Astrocyte (in vitro differentiated cells and primary cell): ENCODE measurements at places on chromosomes 6 and 20. TPM values are rescaled to one million over a fixed set of nuclear protein-coding genes. Genes with fewer than 3 reads are reported as not detected.

PTCRA gene
- not detected in 2 replicates for total RNA-seq

DNA sequence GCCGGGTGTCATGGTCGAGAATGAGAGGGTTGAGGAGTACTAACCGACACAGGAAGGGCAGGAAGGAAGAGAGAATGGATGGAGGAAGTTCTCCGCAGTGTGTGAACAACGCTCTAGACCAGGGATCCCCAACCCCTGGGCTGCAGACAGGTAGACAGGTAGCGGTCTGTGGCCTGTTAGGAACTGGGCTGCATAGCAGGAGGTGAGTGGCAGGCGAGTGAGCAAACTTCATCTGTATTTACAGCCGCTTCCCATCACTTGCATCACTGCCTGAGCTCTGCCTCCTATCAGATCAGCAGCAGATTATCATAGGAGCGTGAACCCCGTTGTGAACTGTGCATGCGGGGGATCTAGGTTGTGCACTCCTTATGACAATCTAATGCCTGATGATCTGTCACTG is 62.0 kb downstream of the SULF2 start:
- DNase-seq: no peak
- no peak overlapping the region for H3K27ac ChIP-seq
- no peak overlapping the region for H3K4me3 ChIP-seq
- no peaks in the 10 kb centered on the region for H3K4me1 ChIP-seq

HRH3 gene
- total RNA-seq: 0.07 TPM in 1 of 2 replicates, not detected in the other

GRCh38 chr6:73655341-73655917 is 1.6 kb upstream of the SLC17A5 start:
- H3K36me3 ChIP-seq: no peaks in the 10 kb centered on the region
- no peak for DNase-seq
- H3K27me3 ChIP-seq: no peaks in the 10 kb centered on the region
- peaks cover 8% of the 10 kb centered on the region for H3K4me1 ChIP-seq
- H3K27ac ChIP-seq: no peak overlapping the region

DNA sequence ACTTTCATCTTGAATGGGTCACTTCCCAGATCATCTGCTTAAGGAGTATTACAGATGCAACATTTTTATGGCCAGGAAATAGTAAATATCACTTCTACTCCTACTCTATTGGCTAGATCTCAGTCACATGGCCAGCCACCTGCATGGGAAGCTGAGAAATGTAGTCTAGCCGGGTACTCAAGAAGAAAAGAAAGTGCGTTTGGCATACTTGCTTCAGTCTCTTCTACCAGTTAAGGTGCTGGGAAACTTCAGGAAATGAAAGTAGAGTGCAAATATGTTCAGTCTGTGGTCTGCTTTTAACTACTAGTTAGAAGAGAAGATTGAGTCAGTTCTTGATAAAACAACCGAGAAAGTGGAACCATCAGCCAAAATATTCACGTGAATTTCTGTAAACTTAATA is 129.2 kb downstream of the PDSS2 start:
- H3K36me3 ChIP-seq: no peaks in the 10 kb centered on the region
- no peak overlapping the region for H3K4me3 ChIP-seq

ZC2HC1B gene
- total RNA-seq: not detected in 2 replicates

DNA sequence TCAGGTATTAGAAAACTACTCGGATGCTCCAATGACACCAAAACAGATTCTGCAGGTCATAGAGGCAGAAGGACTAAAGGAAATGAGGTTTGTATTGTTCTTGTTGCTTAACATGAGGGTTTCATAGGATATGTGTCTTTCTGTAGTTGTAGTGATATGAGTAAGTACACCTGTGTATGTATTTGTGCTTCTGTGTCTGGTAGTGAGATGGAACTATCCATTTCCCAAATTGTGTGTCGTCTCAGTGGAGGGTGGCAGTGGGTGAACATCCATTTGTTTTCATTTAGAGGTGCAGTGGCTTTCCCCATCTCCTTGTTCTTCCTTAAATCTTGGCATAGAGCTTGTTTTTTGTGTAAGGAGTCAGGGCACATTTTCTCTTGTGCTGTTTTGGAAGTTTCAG is 8.2 kb downstream of the ASXL1 start:
- H3K27me3 ChIP-seq: no peaks in the 10 kb centered on the region
- H3K36me3 ChIP-seq: peaks cover 20% of the 10 kb centered on the region

- no peak for DNase-seq
- H3K27me3 ChIP-seq: no peaks in the 10 kb centered on the region
- no peaks in the 10 kb centered on the region for H3K4me1 ChIP-seq
- H3K36me3 ChIP-seq: no peaks in the 10 kb centered on the region
- no peak overlapping the region for H3K27ac ChIP-seq
Observed at GRCh38 chr20:13113731-13114130, 105.0 kb downstream of the SPTLC3 start.

HAO1 gene
- 0.17 and 0.20 TPM in 2 replicates for total RNA-seq

CALHM6 gene
- total RNA-seq: not detected in 2 replicates

GRCh38 chr6:6610031-6610591 is 21.6 kb downstream of the LY86 start:
- no peaks in the 10 kb centered on the region for H3K36me3 ChIP-seq
- H3K4me1 ChIP-seq: no peaks in the 10 kb centered on the region
- H3K27ac ChIP-seq: no peak overlapping the region
- no peak for DNase-seq
- H3K4me3 ChIP-seq: no peak overlapping the region
- H3K27me3 ChIP-seq: no peaks in the 10 kb centered on the region

MEI4 gene
- 0.54 and 0.58 TPM in 2 replicates for total RNA-seq

EYA4 gene
- total RNA-seq: 1.3 and 1.6 TPM in 2 replicates

PCSK2 gene
- 0.17 TPM in 1 of 2 replicates, not detected in the other for total RNA-seq

DNA sequence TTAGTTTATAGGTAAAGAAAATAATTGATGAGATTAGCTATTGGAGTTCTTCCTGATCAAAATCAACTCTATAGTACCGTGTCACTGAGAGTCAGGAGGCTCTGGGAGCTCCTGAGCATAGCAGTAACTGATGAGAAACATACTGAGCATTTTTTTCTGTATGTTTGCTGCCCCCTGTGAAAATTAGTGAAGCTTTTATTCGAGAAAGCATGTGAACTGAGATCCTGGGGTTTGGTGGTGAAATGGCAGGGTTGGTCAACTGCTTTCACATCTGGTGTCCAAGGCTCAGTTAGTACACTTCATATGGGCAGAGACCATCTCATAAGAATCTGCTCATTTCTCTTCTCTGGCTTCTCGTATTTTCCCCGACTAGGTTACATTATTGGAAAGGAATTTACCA is 4.1 kb upstream of the ABT1 start:
- H3K4me1 ChIP-seq: peaks cover 13% of the 10 kb centered on the region
- DNase-seq: no peak
- no peak overlapping the region for H3K4me3 ChIP-seq
- peaks cover 22% of the 10 kb centered on the region for H3K27me3 ChIP-seq
- H3K36me3 ChIP-seq: no peaks in the 10 kb centered on the region

GRCh38 chr20:5570452-5570851 is 179.7 kb upstream of the SHLD1 start:
- no peaks in the 10 kb centered on the region for H3K4me1 ChIP-seq
- no peak overlapping the region for H3K4me3 ChIP-seq
- DNase-seq: no peak
- H3K27ac ChIP-seq: no peak overlapping the region

DNA sequence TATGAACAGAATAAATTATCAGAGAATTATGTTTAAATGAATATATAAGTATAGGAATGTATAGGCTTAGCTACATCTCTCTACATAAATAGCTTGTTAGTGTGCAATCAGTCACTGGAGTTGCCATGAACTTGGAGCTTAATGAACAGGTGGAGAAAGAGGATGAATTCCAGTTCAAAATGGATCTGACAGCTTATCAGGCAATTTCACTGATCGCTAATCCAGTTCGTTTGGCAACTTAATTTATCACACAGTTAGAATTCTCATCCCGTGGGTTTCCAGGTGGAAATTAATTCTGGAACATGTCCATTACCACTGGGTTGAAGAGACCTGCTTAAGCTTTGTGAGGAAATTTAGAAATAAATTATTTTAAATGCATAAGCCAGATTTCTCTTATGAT is 118.1 kb downstream of the MACROD2 start:
- H3K36me3 ChIP-seq: no peaks in the 10 kb centered on the region
- no peak overlapping the region for H3K4me3 ChIP-seq
- no peaks in the 10 kb centered on the region for H3K27me3 ChIP-seq
- DNase-seq: no peak
- H3K27ac ChIP-seq: no peak overlapping the region

FILIP1 gene
- total RNA-seq: 1.0 and 2.0 TPM in 2 replicates

DNA sequence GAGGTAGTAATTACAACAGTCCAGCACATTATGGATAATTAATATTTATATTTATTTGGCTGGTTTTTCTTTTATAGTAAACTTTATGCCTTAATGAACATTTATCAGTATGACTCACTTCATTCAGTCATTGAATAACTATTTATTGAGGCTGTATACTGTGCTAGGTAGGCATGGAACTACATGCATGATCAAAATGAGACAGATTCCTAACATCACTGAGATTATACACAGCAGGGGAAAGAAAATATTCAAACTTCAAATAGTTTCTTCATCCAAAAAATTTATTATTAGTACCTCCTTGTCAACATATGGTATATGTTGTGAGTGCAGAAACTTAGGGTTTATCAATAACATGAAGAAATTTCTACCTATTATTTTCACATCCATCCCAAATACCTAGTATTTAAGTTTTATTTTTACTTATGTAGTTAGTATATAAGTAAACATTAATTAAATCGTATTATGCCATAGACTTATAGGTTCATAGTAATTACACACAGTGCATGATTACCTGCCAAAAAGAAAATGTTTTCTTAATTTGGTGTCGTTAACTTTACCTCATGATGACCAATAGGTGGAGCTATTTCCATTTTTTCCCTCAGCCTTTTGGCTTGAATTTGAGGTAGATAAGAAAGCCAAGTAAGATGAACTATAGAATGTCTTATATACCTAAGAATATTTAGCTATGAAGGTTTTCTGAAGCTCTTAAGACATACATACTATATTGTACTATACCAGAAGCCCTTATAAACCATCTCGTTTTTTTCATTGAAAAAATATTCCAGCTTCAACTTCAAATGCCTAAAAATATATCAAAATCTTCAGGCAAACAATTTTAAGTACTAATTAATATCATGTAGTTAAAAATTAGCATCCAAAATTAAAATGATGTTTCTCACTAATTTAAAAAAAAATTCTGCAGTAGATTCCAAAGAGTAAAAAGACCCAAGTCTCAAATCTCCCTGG is 12.5 kb upstream of the TMEM30A start:
- peak; percentile 42 for DNase-seq
- peaks cover 3% of the 10 kb centered on the region for H3K27me3 ChIP-seq
- no peaks in the 10 kb centered on the region for H3K36me3 ChIP-seq
- H3K27ac ChIP-seq: no peak overlapping the region

DNA sequence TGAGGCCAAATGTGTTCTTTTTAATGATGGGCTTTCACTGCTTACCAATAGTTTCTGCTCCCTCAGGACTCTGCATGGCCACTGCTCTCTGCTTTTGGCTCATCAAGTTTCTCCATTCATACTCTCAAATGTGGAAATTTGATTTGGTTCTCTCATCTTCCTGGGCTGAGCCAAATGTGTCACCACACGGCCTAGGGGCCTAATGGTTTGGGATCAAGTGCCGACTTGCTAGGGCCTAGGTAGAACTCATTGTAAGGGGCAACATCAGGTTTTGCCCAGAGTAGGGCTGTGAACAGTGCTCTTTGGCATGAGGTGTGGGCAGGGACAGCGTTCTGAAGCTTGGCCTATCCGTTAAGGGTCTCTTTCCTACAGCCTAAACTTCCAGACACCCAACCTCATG is 3.9 kb upstream of the MRPS10 start:
- no peaks in the 10 kb centered on the region for H3K36me3 ChIP-seq
- H3K4me3 ChIP-seq: no peak overlapping the region
- H3K27me3 ChIP-seq: no peaks in the 10 kb centered on the region
- no peak overlapping the region for H3K27ac ChIP-seq
- H3K4me1 ChIP-seq: peaks cover 20% of the 10 kb centered on the region

- H3K4me1 ChIP-seq: no peaks in the 10 kb centered on the region
- H3K4me3 ChIP-seq: no peak overlapping the region
- H3K27me3 ChIP-seq: no peaks in the 10 kb centered on the region
- no peak overlapping the region for H3K27ac ChIP-seq
Observed at GRCh38 chr6:105077596-105078385, 102.0 kb downstream of the POPDC3 start.

DNA sequence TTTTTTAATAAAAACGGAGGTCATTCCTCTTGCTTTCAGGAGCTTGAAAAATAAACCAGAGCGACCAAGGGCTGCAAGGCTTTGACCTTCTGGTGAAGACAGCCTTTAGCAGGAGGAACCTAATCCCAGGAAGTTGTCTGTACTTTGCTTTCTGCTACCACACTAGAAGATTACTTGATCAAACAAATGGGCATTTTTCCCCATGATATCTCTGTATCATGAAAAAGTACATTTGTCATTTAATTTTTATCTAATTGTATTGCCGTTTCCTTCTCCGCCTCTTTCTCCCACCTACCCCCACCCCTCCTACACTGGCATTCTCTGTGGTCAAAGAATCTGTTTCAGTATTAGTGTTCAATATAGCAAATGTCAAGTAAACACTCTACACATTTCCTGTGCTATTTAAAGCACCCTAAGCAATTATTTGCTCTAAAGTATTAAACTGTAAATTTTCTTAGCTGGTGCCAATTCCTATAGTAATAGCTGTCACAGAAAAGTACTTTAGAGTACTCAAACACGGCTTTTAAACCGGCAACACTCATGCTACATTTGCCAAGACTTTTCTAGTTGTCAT is 29.7 kb downstream of the ATXN1 start:
- H3K4me1 ChIP-seq: peaks cover 37% of the 10 kb centered on the region
- peaks cover 4% of the 10 kb centered on the region for H3K36me3 ChIP-seq
- no peak overlapping the region for H3K27ac ChIP-seq

STX7 gene
- 60.6 and 62.1 TPM in 2 replicates for total RNA-seq

CASP8AP2 gene
- 12.1 and 12.6 TPM in 2 replicates for total RNA-seq

- no peak overlapping the region for H3K4me3 ChIP-seq
- no peaks in the 10 kb centered on the region for H3K36me3 ChIP-seq
- H3K27me3 ChIP-seq: no peaks in the 10 kb centered on the region
- peaks cover 10% of the 10 kb centered on the region for H3K4me1 ChIP-seq
Observed at GRCh38 chr20:13333793-13334192, 112.7 kb downstream of the ISM1 start.

C20orf204 gene
- 0.75 and 0.99 TPM in 2 replicates for total RNA-seq

DNA sequence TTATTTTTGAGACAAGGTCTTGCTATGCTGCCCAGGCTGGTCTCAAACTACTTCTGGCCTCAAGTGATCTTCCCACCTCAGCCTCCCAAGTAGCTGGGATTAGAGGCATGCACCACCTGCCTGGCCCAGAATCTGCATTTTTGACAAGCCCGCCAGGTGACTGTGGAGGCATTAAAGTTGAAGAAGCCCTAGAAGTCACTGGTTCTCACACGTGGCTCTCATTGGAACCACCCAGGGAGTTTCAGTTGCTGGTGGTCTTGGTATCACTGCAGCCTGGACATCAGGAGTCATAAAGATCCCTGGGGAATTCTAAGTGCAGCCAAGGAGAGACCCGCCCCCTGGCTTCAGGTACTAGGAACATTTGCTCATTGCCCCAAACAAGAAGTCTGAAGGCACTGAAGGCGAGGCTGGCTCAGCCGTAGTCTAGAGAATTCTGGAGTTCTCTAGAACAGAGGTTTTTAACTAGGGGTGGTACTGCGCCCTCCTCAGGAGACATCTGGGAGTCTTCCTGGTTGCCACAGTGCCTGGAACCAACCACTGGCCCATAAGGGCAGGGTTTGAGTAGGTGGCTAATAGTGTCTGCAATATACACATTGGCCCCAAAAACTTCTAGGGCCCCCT is 182.8 kb downstream of the ZMYND8 start:
- peaks cover 22% of the 10 kb centered on the region for H3K27me3 ChIP-seq
- H3K36me3 ChIP-seq: no peaks in the 10 kb centered on the region
- DNase-seq: no peak
- H3K4me1 ChIP-seq: peaks cover 2% of the 10 kb centered on the region
- H3K27ac ChIP-seq: no peak overlapping the region
